ENCODE measurements at places on chromosomes 12 and 14.

DNA sequence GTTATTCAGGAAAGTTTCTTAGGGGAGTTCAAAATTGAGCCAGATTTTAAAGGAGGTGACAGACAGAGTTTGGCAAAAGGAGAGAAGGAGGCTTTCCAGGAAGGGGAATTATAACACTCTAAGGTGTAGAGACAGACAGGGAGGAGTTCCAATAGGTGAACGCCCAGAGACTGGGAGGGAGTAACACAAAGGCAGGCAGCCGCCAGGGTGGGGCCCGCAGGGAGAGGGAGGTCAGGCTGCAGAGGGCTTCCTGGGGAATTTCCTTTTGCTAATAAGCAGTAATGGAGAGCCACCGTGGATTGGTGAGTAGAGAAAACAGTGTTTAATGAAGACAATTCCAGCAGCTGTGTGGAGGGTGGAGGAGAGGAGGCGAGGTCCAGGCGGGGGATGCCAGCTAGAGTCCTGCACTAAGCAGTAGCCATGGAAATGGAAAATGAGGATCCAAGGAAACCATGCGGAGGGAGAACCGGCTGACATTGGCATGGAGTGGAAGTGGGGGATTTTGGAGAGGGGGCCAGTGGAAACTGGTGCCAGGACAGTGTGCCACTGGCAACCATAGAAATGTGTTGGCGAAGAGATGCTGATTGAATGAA, 22.2 kb downstream of the GRIN2B start:
- no peak for DNase-seq

- no peak for DNase-seq
Observed at GRCh38 chr12:117486840-117487659, 125.6 kb upstream of the NOS1 start.

- DNase-seq, result no peak
Observed at GRCh38 chr14:76901171-76902055, 75.2 kb downstream of the LRRC74A start.

DNA sequence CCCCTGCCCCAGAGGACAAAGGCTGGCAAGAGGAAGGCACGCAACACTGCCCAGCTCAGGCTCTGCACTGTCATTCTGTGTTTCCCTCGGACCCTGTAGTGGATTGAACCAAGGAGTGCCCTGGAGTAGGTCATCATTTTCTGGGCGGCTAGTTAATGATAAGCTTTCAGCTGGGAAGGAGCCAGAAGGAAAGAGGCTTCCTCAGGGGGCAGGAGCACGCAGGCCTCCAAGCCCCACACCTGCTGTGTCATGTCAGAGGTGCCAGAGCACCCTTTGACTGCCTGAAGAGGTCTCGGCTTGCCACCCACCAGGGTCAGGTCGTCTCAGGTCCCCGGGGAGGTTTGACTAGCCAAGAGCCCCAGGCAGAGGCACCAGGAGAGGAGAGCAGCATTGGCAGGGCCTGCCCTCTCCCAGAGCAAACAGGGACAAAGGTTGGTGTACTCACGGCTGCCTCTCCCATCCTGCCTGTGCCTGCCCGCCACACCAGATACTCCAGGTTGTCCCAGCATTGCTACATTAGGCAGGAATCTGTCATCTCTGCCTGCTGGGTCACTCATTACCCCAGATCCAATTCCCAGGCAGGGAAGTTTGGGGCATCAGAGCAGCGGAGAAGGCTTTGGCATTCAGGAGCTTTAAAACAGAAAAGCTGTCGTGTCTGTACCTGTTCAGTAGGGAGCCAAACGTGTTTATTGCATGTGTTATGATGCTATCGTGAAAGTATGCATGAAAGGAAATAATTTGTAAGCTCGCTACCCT, 33.5 kb upstream of the ATP2A2 start:
- DNase-seq, result no peak

DNA sequence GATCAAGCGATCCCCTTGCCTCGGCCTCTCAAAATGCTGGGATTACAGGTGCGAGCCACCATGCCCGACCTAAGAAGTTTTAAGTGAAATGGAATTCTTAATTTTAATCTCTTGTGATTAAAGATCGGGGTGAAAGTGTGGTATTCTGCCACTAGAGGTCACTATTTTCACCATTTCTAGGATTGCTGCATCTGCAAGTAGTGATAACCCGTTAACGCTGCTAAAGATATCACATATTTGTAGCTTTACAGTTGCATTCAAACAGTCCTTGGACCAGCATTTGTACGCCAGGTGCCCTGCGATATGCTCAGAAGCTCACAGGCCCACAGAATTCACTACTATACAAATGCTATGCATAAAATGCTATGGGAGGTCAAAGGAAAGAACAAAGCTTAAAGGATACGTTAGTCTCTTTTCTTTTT, 19.3 kb downstream of the CCDC62 start:
- peak; percentile 62 for DNase-seq

- DNase-seq, result no peak
Observed at GRCh38 chr12:65526311-65526710, 247.8 kb downstream of the MSRB3 start.

DNA sequence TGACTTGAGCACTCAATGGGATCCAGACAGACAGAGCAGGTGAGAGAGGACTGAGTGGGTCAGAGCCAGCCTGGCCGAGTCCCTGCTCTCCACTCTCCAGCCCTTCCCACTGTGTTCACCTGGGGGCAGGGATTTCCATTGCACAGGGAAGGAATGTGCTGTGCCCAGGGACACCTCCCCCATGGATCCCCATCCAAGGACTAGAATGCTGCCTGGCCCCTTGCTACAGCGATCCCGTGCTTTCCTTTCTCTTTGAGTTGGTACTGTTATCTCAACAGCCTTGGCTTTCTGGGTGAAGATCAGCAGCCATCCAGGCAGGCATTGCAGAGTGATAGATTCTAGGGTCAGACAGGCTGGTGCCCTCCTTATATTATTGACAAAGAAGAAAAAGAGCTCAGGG, 60.3 kb upstream of the DLK1 start:
- no peak for DNase-seq

GRCh38 chr12:85374981-85375380, 95.0 kb downstream of the ALX1 start:
- no peak for DNase-seq

DNA sequence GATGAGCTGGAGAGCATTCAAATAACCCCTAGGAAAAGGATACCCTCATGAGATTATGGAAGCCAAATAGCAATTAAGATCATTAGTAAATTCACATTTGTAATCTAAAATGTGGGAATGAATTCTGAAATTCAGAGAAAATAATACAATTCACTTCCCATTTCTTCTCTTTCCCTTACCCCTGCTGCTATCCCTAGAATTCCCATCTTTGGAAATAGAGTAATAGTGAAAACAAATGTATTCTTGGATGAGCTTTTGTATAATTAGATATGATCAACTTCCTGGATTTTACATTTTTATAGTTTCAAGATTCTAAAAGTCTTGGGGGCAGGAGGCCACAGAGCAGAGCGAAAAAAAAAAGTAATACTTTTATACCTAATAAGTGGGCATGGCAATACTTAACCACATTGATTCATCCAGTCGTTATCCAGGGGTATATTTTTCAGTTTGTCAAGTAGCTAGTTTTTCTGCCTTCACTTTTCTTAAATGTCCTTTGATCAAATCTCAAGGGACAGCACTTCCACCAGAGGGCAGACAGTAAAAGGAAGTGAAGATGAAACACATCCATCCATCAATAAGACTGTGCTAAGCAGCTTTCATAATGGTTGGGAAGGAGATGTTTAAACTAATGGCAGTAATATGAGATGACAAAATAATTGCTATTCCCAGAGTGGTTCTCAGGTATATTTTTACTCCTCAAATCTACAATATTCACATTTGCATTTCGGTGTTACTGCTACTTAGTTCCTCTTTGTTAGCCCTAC, 401.3 kb downstream of the DIO2 start:
- no peak for DNase-seq

- DNase-seq, result no peak
Observed at GRCh38 chr12:117684471-117684870, 284.3 kb downstream of the KSR2 start.

- DNase-seq, result no peak
Observed at GRCh38 chr12:72828662-72829324, 556.6 kb downstream of the TRHDE start.

GRCh38 chr12:75982979-75983660, 48.5 kb downstream of the PHLDA1 start:
- DNase-seq, result no peak

DNA sequence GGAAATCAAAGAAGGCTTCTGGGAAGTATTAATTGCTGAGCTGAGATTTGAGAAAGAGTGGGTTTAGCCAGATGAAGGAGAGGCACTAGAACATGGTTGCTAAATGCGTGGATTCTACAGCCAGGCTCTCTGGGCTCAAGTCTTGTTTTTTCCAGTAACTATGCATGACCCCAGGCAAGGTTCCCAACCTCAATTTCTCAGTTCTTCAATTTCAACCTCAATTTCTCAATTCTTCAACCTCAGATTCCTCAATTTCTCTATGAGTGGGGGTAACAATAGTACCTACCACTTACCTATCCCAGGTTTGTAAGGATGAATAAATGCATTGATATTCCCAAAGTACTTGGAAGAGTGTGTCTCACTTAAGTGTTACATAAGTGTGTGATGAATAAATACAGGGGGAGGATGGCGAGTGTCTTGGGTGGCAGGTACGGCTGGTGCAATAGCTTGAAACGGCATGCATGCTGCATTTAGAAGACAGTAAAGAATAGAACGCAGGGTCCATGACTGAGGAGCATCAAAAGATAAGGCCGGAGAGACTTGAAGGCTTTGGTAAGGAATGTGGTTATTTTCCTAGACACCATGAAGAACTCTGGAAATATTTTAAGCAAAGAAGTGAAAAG, 149.1 kb upstream of the ATP2B1 start:
- DNase-seq, result no peak

DNA sequence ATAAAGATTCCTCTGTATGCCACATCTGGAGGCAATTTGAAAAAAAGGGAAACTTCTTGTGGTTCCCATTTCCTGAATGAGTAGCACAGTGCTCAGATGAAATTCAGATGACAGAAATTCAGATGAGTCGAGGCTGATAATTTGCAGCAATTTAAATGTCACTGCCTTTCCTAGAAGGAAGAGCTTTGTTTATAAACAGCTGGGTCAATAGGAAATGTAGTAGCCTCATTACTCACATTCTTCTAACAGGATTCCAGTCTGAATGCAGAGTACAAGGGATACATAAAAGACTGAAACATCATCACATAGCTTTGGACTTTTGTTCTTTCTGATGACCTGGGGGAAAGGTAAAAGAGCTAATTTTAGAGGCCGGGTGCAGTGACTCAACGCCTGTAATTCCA, 11.3 kb upstream of the DACT1 start:
- DNase-seq, result peak; percentile 58

DNA sequence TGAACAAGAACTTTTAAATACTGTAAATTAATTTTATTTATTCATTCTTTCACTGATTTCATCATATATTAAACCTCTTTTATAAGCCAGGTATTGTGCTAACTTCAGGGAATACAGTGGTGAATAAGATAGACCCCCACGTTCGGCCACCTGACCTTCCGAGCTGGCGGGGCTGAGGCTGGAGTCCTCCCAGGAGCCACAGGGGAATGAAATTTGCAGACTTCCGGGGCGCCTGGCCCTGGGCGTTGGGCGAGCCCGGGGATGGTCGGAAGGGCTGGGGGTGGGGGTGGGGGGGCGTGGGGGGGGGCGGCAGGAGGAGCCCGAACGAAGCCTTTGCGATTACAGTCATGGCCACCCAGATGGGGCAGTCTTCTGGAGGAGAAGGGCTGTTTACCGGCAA, 383.4 kb downstream of the PAWR start:
- DNase-seq, result no peak

DNA sequence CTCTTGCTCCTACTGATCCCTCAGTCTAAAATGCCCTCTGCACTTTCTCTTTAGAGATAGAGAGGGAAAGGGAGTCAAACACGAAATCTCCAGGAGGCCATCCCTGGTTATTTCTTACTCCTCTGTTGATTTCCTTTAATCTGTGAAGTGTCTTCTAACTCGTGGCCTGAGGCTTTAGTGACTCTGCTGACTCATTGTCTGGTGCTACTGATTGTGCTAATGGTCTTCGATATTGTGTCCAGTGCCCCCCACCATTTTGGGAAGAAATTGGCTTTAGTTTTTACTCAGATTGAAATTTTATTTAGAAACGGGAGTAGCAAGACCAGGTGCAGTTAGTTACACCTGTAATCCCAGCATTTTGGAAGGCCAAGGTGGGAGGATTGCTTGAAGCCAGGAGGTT, 839 bp downstream of the CLEC9A start:
- no peak for DNase-seq

- no peak for DNase-seq
Observed at GRCh38 chr12:22882559-22882958, 257.6 kb downstream of the ETNK1 start.

DNA sequence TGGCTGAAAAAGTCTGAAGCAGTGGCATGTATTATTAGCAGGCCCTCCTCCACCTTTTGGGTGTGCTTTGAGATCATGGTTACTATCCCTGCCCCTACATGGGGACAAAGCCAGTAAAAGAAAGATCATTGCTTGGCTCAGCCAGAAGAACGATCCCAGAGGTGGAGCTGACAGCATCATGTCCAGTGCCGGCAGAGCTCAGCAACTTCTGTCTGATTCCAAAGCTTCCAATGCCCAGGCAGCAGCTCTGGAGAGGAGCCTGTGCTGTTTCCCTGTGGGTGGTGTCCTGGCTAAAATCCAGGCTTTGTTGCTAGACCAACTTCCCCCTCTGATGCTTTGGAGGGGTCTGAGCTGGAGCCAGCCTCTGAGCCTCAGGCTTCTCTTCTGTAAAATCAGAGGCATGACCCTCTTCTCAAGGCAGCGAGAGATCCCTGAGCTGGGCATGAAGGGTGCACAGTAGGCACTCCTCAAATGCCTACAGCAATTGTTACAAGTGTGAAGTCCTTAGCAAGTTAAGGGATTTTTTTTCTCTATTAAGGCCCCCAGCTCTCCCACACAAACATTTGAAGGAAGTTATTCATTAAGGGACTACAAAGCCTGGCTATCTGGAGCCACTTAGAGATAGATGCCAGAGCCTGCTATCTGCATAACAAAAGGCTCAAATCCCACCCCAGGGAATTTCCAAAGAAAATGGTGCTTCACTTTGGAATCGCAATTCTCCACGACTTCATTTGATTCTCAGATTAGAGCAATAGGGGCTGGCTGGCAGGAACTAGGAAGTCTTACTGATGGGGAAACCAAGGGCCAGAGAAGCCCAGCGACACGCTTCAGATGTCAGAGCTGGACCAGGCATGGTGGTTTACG, 10.9 kb upstream of the GSC start:
- DNase-seq, result peak; percentile 16

- DNase-seq, result no peak
Observed at GRCh38 chr14:43369710-43370564, 1137.1 kb downstream of the FSCB start.

- no peak for DNase-seq
Observed at GRCh38 chr12:50517421-50518048, 12.8 kb downstream of the DIP2B start.

GRCh38 chr12:121241156-121241970, 31.4 kb downstream of the P2RX4 start:
- no peak for DNase-seq

- no peak for DNase-seq
Observed at GRCh38 chr12:40032433-40033241, 73.2 kb downstream of the SLC2A13 start.

All from SK-N-MC (cell line).